NCI-H1092 (cell line): ENCODE measurements at places on chromosomes 16 and 17.

DNA sequence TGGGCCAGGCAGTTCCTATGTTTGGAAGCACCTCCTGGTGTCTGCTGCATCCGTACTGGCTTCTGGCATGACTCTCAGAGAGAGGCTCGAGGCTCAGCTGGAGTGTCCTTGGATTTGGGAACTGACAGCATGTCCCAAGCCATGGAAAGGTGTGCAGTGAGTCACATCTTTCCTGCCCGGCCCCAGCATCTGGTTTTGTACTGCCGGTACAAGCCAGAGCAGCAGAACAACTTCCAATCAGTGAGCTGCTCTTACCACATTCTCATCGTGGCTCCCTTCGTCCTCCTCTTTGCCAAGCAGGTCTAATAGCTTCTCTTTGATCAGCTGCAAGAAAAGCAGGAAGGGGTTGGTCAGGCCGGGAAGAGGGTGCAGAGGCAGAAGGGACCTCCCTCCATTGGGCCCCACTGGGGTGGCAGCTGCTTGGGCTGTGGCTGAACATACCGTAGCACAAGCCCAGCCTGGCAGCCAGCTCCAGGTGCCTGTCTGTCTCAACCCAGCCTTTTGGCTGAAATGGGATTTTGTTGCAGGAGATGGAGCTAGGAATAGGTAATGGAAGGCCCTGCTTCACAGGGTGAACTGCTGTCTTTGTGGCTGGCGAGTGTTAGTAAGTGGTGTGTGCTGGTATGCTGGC lies 24.2 kb downstream of the SPACA3 start:
- no peak for DNase-seq

- no peak for DNase-seq
Observed at GRCh38 chr16:30028438-30029076, 2.5 kb downstream of the TLCD3B start.

DNA sequence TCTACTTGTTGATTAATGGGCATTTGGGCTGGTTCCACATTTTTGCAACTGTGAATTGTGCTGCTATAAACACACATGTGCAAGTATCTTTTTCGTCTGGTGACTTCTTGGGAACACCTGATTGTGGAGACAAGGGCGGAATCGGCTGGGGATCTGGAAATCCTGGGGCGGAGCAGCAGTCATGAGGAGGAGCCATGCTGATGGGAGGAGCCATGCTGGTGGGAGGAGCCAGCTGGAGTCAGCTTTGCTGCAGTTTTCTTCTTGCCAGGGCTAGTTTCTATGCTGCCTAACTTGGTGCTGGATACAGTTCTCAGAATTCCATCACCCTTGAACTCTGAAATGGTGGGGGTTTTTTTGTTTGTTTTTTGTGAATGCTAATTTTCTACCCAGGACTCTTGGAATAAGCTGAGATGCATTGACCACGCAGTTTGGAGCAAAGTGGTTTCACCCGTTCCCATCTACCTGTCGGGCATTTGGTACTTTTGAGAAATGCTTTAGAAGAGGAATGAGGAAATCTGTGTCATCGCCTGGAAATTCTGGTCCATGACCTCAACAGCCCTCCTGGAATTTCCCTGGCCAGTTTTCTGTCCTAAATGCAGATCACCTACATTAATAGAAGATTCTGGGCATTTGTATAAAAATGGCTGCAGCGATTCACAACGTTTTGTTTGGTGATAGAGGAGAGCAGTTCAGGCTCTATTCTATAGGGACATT lies 217.4 kb upstream of the ZFHX3 start:
- DNase-seq = no peak

- no peak for DNase-seq
Observed at GRCh38 chr17:40577611-40578065, 12.4 kb upstream of the CCR7 start.

GRCh38 chr17:37322826-37323561 lies 52.8 kb upstream of the C17orf78 start:
- no peak for DNase-seq

DNA sequence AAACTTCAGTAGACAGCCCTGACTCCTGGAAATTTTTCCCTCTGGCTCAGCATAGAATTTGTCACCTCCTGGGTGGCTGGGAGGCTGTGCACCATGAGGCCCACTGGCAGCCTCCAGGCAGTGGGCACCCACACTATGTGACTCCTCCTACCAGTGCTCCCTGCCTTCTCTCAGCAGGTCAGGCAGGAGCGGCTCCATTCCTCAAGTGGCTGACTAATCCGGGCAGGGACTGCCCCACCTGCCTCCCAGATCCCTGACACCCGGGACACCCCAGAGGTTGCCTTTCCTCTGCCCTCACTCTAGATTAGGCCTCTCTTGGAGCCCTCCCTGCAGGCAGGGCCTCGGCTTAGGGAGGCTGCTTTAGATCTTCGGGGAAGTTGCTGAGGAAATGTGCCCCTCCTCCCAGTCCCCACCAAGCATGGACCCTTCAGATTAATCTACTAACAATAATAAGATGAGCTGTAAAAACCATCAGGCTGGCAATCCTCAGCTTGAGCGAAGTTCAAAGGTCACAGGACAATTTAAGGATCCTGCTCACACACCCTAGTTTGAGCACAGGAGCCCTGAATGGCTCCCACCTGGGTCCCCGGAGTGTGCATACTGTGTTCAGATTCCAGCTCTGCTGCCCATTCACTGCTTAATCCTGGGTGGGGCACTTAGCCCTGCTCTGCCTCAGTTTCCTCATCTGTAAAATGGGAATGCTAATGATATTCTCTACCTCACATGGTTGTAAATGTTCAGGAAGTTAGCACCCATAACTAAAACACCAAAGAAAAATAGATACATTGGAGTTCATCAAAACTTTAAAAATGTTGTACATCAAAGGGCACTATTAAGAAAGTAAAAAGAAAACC lies 10.0 kb upstream of the MYCBPAP start:
- no peak for DNase-seq

DNA sequence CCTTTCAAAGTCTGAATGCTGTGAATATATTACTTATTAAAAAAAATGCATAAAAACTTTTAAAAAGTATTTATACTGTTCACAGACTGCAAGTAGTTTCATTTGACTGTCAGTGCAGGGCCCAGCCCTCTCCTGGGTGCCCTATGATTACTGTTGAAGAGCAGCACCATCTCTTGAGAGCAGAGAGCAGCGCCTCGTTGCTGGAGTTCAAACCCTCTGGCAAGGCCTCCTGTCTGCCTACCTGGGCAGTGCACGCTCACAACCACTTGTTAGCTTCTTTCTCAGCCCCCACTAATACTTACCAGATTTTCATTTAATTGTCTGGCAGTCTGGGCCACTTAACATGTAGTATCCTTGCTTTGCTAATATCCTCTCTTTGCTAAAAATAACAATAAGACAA lies 233.4 kb downstream of the PHKB start:
- DNase-seq = no peak

GRCh38 chr17:78132084-78132676 lies 1.6 kb downstream of the TMC8 start:
- no peak for DNase-seq

DNA sequence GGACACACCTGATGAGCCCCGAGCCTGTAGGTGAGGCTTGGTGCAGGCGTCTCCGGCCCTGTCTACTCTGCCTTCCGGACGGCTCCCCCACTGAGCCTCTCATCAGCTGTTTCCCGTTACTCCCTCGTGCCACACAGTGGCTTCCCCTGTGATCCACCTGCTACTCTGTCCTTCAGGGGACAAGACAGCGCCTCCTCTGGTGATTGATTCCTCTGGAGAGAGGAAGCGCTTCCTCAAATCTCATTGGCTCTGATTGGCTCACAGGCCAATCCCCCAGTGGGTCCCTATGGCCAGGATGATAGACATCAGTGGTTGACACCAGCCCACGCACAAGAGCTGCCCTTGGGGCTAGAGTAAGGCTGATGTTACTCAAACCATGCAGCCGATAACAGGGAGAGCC lies 24.0 kb downstream of the RNF213 start:
- DNase-seq = no peak

GRCh38 chr17:80773243-80773991 lies 218.2 kb upstream of the CHMP6 start:
- peak; percentile 86 for DNase-seq

DNA sequence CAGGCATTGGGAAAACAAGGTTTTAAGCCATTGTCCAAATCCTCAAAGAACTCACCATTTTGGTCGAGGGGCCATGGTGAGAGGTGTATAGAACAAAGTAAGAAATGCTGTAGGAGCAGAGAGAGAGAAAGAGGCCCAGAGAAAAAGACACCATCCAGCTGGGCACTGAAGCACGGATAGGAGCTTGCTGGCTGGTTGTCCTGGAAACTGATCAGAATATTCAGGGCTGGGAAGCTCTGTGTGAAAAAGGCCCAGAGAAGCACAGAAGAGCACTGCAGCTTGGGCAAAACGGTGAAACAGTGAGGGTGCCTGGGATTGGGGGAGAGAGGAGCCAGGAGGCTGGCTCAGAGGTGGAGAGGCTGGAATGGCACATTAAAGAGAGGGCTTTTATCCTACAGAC lies 16.5 kb downstream of the HS3ST3B1 start:
- DNase-seq = no peak

GRCh38 chr16:70416748-70417616 lies 21.9 kb downstream of the ST3GAL2 start:
- no peak for DNase-seq

GRCh38 chr17:55770196-55770870 lies 19.5 kb downstream of the PCTP start:
- DNase-seq = peak; percentile 28

DNA sequence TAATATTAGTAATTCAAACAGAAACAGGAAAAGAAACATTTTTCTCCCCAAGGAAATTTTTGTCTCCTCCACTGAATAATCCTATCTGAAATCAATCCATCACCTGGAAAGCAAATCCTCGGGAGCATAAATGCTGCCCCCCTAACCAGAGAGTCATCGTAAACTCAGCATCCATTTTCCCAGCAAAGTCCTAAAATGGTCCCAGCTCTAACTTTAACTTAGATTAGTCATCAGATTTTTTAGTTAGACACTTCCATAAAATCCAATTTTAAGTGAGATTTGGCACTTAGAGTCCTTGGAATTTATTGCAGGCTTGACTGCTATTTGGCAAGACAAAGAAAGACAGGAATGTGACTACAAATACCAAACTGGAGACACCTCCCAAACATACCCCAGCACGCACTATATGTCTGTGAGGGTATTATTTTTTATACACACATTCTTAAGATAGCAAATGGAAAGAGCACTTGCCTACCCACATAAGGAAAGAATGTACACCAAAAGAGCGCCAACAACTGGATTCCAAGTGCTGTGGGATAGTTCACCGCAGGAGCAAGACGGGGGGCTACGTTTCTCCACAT lies 15.4 kb downstream of the SCO1 start:
- DNase-seq = no peak

DNA sequence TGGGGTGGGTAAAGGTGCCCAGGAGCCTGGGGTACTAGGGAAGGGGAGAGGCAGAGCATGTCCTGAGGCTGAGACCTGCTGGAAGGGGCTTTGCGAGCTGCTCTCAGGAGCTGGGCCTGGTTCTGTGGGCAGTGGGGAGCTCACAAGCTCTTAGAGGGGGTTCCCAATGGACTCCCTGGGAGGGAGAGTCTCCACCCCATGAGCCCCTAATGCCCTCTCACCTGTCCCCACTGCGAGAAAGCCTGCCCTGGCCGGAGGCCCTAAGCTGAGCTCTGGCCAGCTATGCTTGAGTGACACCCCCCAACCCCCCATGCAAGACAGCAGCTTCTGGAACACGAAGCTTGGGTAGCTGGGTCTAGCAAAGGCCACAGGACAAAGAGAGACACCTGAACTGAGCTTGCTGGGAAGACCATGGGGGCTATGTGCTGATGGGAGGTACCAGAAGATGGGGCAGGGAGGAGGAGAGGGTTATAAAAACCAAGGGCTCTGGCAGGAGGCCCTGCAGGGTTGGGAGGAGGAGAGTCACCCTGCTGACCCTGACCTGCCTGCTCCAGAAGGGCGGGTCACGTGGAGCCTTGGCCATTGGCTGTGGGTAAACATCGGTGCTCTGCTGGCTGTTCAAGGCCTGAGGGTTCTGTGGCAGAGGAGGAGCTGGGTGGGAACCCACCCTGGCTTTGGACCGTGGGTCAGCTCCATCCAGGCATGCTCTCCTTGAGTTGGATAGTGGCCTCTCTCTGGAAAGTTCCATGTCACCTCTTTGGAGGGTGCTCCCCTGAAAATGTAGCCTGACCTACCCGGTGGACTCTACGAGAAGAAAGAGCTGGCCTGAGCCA lies 106.7 kb downstream of the RAB11FIP4 start:
- no peak for DNase-seq

DNA sequence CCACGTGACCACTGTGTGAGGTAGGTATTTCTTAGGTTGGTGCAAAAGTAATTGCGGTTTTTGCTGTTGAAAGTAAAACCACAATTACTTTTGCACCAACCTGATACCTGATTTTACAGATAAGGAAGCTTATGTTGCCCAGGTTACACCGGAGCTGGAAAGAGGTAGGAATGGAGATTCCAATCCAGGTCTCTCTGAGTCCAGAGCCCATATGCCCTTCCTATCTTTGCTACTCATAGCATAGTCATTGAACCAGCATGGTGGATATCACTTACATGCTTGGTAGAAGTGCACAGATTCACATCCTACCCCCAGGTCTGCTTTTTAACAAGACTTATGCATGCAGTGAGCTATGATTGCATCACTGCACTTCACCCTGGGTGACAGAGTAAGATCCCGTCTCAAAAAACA lies 61.8 kb downstream of the ARSG start:
- DNase-seq = no peak

- DNase-seq = no peak
Observed at GRCh38 chr16:5882087-5882640, 784.6 kb upstream of the EEF2KMT start.

DNA sequence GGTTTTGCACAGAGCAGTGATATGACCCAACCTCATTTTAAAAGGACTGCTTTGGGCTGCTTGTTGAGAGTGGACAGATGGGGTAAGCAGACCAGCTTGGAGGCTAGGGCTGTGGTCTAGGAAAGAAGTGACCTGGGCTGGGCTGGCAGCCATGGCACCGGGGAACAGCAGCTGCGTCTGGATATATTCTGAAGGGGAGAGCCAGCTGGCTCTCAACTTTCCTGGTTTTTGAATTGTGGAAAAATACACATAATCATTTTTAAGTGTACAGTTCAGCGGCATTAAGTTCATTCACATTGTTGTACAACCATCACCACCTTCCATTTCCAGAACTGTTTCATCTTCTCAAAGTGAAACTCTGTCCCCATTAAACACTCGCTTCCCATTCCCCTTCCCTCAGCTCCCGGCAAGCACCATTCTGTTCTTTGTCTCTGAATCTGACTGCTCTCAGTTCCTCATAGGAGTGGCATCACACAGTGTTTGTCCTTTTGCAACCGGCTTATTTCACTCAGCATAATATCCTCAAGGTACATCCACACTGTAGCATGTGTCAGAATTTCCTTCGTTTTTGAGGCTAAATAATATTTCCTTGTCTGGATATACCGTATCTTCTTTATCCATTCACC lies 113.2 kb downstream of the SPECC1 start:
- no peak for DNase-seq

DNA sequence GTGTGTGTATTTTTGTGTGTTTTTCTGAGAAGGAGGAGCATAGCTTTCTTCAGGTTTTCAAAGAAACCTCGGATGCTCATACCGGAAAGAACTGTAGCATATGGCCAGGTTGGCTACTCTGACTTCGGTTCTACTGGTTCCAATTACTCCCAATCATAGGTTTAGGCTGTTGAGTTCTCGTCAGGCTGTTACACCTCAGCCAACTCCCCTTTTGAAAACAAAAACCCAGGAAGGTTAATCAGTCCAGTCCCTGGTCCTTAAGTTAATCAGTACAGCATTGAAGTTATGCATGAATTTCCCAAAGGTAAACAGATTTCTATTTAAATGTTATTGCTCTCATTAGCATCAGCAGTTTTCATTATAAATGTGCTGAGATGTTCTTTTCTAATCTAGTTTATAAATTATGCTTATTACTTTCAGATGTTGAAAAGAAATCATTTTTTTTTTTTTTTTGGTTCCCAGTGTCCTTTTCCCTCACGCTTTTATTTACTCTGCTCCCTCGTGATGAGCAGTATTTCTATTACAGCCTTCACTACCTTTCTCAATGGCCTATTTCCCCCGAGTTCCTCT lies 111.0 kb downstream of the NPIPB5 start:
- no peak for DNase-seq
